ENCODE measurements at places on chromosomes 1 and 21. TPM values are rescaled to one million over a fixed set of nuclear protein-coding genes. Genes with fewer than 3 reads are reported as not detected.

DNA sequence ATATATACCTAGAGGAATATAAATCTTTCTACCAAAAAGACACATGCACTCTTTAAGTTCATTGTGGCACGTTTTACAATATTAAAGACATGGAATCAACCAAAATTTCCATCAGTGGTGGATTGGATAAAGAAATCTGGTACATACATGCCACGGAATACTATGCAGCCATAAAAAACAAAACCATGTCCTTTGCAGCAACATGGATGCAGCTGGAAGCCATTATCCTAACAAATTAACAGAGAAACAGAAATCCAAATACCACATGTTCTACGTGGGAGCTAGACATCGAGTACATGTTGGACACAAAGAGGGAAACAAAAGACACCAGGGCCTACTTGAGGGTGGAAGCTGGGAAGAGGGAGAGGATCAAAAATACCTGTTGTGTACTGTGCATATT lies 33.0 kb upstream of the B3GALT2 start:
- no peak for DNase-seq

- no peak for DNase-seq
These were observed 53.3 kb downstream of the B3GALT5 start for GRCh38 chr21:39666026-39666425.

PROX1 gene
- 0.02 TPM for total RNA-seq

DNA sequence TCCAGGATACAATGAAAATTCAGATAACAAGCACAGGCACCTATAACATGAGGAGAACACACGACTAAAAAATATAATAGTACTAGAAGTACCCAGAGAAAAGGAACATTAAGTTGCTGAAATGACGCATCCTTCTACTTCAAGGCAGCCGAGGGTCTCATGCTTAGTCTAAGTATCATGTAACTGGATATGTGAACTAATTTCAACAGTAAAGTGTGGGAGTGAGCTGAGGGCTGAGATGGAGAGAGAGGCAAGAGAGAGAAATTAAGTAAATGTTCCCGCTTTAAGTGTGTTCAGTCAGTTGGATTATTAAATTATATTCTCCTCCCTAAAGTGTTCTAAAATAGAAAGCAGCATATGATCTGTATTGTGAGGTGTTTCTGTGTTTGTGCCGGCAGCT lies 152.2 kb upstream of the KRTAP19-8 start:
- no peak for DNase-seq

DNA sequence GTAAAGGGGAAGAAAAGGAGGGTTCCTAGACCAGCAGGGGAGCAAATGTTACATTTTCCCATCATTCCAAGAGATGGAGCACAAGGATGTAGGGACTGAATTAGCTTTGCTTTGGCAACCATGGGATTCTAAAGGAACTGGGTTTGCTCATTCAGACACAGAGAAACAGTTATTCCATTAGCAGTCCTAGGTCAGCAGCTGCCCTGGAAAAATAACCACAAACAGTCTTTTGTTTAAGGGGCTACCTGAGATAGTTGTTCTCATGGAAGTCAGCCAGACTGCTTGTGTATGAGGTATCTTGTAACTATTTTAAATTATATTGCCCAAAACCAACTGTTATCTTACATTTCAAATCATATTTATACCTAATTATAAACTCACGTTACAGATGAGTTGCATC lies 58.4 kb upstream of the VCAM1 start:
- DNase-seq, result peak; percentile 10

All from M059J (cell line).